ENCODE measurements at places on chromosomes 2 and 18.

DNA sequence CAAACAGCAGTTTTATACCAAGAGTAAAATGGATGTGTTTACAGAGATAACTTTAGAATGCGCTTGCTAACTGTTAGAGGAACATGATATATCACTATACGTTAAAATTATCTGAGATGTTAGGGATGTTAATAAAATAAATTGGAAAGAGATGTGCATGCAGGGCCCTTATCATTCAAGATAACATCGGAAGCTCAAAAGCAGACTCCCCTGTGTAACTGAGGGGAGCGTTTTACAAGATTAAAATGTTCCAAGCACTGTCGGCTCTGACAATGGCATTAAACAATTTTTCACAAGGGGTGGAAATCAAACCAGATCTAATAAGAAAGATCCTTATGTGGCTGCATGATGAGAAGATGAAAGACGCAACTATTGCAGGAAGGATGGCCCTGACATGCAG, 53.3 kb upstream of the DCC start:
- no peak for DNase-seq

DNA sequence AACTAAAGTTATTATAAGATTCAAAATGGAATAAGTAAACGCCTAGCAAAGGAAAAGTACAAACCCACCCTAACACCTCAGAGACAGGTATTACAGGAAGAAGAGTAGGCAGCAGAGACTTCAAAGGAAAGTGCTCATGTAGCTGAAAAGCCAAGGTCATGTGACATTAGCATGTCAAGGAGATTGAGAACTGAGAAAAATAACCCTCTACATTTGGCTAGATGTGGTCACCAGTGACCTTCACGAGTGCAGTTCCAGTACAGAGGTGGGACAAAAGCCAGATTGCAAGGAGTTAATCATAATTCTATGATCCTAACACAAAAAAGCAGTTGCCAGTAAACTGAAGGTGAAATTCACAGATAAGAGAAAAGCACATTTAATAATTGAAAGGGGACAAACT, 252.7 kb downstream of the ZEB2 start:
- peak; percentile 9 for DNase-seq

GRCh38 chr18:31223371-31223770, 60.7 kb upstream of the DSC1 start:
- DNase-seq, result no peak

GRCh38 chr18:55706898-55707297, 118.9 kb upstream of the TCF4 start:
- DNase-seq, result no peak

DNA sequence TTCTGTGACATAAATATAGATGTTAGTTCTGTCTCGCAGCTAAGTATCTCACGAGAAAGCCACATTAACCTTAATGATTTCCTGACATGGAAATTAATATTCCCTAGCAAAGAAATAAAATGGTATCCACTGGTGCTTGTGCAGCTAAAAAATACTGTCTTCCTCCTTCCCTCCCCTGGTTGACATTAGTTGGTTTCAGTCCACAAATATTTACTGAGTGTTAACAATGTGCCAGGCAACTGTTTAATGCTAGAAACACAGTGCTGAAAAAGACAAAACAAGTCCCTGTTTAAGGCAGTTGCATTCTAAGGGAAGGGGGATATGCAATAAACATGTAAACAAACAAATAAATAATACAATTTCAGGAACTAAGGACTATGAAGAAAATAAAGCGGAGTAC, 44.2 kb upstream of the VPS54 start:
- no peak for DNase-seq

GRCh38 chr2:43034242-43034619, 192.2 kb downstream of the ZFP36L2 start:
- DNase-seq, result no peak

DNA sequence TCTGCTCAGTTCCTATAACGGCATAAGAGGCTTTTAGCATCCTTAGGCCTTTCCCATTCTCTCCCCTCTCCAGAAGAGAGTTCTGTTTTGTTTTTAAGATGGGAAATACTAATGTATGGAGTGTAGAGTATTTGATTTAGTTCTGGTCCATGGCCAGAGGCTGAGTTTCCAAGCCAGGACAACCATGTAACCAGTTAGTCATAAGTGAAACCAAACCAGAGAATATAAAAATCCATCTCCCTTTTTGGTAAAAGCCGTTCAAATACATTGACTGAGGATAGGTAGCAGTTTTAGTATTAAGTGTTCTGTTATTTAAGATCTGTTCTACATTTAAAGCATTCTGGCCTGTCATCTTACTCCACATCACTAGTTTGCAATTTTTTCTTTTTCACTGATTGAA, 3.1 kb downstream of the PSMD1 start:
- no peak for DNase-seq

- no peak for DNase-seq
Measured at GRCh38 chr2:127356531-127356930, 31.2 kb downstream of the MAP3K2 start.

GRCh38 chr2:119292226-119292625, 68.6 kb downstream of the STEAP3 start:
- no peak for DNase-seq

GRCh38 chr2:199631129-199631528, 173.4 kb upstream of the SATB2 start:
- no peak for DNase-seq

DNA sequence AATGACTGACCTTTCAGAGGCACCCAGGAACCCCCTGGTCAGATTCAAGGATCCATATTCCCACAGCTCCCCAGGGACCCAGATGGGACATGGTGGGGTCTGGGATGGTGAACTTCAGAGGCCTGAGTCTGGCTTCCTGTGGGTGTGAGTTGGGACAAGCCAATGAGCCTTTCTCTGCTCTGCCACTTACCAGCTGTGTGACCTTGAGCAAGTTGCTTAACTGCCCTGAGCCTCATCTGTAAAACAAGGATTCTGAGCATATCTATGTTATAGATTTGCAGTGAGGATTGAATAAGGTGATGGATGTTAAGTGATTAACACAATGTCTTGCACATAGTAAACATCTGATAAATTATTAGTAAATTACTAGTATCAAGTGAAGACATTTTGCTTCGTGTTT, 6.4 kb downstream of the ABCG8 start:
- no peak for DNase-seq

GRCh38 chr2:175435012-175435411, 253.5 kb upstream of the ATP5MC3 start:
- no peak for DNase-seq

- no peak for DNase-seq
Measured at GRCh38 chr2:24816884-24817283, 23.7 kb downstream of the CENPO start.

DNA sequence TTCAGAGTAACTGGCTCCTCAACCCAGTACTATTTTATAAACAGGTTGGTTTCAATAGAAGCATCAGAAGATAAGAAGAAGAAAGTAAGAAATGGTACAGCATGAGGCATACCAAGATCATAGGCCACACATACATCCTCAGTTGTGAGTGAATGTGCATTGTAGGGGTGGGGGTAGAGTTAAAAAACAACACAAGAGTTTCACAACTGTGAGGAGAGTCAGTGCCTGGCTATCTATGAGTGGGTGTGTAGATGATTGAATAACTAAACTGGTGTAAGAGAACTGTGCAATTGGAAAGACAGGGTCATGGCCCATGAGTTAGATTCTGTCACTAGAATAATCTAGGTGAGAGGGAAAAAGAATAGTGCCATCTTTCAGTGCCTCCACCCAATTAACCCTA, 748.2 kb upstream of the ACVR2A start:
- DNase-seq, result no peak

DNA sequence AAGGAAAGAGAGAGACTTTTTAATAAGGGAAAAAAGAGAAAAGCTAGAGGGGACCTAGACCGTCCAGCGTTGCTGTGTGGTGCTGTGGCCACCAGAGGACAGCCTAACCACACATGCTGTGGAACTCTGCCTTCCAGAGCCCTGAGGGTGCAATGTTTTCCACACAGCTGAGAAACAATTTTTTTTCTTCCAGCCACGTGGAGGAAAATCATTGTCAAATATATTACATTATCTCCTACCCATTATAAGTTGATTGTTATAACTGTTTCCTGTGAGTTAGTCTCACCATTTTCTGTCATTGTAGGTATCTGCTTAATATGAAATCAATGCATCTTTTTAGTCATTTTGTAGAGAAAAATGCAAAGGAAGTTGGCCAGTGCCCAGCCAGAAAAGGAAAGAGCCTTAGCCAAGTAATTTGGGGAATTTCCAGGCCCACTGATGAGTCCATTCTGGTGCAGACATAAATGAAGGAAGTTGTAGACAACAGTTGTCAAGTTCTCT, 5.9 kb upstream of the MRPL19 start:
- DNase-seq, result peak; percentile 17

GRCh38 chr2:165666605-165667004, 127.4 kb downstream of the GALNT3 start:
- DNase-seq, result no peak

DNA sequence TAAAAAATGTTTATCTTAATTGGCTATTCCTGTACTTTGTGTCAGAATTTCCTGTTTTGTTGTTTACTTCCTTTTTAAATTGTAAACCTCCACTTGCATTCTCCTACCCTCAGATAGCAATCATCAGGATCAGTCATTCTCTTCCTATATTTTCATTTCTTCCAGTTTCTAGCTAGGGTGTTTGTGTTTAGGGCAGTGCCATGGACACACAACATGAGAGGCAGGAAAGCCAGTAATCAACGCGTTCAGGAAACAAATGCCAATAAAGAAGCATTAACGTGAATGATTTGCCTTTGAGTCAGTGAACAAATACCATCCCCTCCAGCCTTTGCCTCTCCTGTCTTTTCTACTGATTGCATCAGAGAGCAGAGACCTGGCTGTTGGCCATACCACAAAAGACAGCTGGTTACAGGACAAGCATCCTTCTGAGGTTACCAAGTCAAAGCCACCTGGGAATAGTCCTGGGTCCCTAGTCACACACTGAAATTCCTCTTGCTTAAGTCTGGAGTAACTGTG, 56.7 kb upstream of the FHL2 start:
- no peak for DNase-seq

- DNase-seq, result no peak
Measured at GRCh38 chr18:62954366-62954765, 239.0 kb downstream of the PHLPP1 start.

DNA sequence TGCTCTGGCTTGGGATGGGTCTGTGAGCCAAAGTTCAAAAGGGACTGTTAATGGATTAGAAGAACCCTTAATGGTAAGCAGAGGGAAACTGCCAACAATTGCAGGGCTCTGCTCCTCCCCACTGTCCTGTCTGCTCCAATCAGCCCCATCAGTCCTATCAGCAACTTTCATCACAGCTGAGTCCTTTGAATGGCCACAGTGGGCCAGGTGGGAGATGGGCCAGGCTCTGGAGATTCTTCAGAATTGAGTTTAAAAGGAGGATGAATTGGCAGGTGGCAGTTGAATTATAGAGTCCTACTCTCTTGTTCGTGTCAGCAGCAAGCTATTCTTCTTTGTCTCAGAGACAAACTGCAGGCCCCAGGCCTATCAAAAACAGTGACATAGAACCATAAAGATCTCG, 573.9 kb downstream of the EPHA4 start:
- DNase-seq, result no peak

- no peak for DNase-seq
Measured at GRCh38 chr2:10039658-10040410, 3.5 kb upstream of the KLF11 start.

DNA sequence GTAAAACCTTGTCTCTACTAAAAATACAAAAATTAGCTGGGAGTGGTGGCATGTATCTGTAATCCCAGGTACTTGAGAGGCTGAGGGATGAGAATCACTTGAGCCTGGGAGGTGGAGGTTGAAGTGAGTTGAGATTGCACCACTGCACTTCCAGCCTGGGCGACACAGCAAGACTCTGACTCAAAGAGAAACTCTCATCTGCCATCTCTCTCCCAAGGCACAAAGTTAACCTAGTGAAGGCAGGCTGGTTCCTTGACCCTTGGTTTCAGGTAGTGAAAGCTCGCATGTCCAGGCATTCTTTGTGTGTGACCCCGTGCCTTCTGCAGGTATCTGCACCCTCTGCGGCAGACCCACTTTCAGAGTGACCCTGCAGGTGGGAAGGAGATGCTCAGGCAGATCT, 100.0 kb downstream of the WDSUB1 start:
- DNase-seq, result no peak

GRCh38 chr2:218024871-218025270, 22.1 kb upstream of the TNS1 start:
- no peak for DNase-seq

DNA sequence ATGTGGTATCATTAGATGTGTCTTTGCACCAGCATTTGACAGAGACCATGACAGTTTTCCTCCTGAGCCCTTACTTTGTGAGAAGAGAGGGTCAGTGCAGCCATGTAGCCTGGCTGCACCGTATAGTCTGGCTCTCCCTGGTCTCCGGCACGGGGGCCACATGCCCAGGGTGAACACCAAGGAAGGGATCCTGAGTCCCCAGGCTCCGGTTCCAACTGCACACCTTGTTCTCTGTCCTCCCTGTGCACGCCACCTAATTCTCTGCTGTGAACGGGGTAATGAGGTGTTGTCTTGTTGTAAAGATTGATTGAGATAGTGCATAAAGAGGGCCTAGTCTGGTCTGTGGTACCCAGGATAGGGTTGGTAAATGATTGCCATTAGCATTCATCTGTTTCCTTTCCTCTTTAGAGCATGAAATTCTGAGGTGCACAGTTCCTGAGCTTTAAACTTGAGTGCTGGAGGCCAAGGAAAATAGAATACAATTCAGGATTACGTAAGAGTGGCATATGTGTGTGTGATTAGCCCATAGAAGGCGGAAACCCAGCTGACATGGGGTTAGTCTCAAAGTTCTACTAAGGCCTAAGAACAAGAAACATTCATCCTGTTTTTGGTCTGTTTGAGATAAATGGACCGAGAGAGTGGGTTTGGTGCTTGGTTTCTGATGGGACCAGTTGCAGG, 55.5 kb downstream of the NCK2 start:
- no peak for DNase-seq

GRCh38 chr18:28725876-28726275, 548.9 kb upstream of the CDH2 start:
- no peak for DNase-seq

- DNase-seq, result no peak
Measured at GRCh38 chr18:79400091-79400590, 4.4 kb downstream of the NFATC1 start.

DNA sequence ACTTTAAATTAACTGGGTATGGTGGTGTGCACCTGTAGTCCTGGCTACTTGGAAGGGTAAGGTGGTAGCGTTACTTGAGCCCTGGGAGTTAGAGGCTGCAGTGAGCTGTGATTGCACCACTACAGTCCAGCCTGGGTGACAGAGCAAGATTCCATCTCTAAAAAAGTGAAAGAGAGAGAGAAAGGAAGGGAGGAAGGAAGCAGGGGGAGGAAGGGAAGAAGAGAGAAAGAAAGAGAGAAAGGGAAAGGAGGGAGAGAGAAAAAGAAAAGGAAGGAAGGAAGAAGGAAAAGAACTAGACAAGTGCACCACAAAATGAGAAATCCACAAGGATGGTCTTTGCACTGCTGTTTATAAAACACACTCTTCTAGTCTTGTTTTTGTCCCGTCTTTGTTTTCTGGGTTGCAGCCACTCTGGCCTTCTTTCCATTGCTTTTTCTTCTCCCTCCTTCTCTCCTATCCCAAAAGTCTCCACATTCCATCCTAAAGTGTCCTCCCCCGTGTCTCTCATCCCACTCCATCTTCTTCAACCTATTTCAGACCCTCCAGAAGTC, 32.0 kb downstream of the PKDCC start:
- no peak for DNase-seq
